A549 treated with RU486 at 1 μM for 4 hours (cell line): ENCODE measurements at places on chromosomes 13 and 19. TPM values are rescaled to one million over a fixed set of nuclear protein-coding genes. Genes with fewer than 3 reads are reported as not detected.

Gene C5AR1
- 0.91 to 2.3 TPM (median 1.9 TPM) in 5 replicates for total RNA-seq

Gene LRG1
- total RNA-seq = 0.02 to 0.14 TPM (median 0.12 TPM) in 4 of 5 replicates, not detected in the other

Gene DACH1
- not detected in 5 replicates for total RNA-seq

Gene CEACAM7
- total RNA-seq = 0.24 TPM in 1 of 5 replicates, not detected in the others

Gene CEACAM3
- total RNA-seq = not detected in 5 replicates
